ENCODE measurements at places on chromosomes 11 and 22.

DNA sequence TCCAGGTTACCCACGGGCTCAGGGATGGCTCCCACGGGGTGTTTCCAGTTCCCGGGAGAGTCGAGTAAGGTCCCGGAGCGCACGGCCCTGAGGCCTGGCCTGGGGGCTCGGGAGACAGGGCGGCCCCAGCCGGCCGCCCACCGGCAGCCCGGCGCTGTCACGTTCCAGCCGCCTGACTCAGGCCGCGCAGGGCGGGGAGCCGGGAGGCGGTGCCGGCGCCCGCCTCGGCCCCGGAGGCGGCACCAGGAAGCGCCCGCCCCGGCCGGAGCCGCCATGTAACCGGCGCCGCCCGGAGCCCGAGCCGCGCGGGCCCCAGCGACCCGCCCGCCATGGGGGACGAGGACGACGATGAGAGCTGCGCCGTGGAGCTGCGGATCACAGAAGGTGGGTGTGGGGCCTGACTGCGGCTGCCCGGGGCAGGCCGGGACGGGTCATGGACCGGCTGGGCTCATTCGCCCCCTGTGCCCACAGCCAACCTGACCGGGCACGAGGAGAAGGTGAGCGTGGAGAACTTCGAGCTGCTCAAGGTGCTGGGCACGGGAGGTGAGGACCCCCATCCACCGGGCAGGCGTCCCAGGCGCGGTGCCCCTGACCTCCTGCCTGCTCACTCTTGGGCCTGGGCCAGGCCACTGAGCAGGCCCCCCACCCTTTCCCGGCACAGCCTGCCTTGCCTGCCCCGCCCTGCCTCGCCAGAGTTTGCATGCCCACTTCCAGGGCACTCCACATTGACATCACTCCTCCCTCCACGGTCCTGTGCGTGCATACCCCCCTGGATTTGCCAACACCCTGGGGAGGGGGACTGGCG is at the start of gene RPS6KA4:
Gene RPS6KA4, plus strand, starts transcription at position 256 of the 805 bp plus-strand sequence. Its CDS starts 74 bp downstream, at position 330.
- peak; percentile 48 for DNase-seq

DNA sequence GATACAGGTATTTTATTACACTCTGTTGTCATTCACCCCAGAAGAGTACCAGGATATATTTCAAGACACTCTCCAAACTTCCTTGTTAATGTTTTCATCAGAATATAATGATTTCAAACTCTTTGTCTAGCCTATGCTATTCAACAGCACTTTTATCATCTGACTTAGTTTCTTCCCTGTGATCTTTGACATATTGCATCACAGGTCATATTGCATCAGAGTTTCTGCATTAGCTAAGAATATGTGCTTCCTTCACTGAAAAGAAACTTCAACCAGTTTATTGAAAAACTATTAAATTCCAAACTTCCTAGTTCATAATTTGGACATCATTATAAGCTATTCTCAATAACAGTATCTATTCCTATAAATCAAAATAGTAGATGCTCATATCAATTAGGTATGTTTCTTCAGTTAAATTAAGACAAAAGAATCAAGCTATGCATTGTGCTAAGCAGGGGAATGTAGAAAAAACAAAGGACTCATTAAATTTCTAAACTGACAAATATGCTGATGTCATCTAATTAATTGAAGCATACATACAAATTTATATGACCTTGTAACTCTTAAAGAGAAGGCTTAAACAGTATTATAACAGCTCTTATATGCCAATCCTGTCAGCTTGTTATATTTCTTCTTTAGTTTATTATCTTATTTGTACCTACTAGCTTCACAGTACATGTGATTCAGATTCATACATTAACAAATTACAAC is 361.8 kb upstream of the LUZP2 start:
- DNase-seq, result no peak

DNA sequence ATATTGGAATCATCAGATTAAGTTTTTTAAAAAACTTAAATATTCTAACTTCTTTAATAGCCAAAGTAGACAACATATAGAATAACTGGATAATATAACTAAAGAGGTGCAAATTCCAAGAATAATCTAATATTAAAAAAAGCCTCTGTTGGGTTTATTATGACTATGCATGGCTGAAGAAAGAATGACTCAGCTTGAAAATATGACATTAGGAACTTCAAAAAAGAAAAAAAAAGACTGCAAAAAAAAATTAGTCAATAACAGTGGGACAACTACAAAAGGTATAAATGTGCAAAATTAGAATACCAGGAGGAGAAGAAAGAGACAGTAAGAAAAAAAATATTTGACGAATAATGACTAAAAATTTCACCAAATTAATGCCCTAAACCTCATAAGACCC is 1178.0 kb downstream of the JRKL start:
- no peak for DNase-seq

DNA sequence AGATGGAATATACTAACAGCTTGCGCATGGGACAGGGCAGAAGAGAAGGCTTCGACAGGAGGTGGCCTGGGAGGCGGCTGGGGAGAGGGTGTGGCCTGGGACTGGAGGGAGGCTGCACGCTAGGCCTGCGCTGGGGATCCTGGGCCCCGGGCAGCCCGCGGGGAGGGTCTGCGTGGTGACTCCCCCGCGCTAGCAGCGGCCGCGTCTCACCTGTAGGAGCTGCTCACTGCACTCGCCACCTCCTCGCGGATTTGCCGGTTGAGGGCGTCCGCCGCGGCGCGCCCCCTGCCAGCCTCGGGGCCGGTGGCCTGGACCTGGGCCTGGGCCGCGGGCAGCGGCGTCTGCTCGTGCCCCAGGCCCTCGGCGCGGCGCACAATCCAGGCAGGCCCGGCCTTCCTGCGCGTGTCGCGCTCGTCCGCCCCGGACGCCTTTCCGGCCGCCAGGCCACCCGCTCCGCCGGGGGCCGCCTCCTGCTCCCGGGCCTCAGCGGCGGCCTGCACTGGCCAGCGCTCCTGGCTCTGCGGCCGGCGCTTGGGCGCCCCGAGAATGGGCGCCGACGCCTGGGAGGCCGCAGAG is 1.5 kb downstream of the MAP6 start:
- DNase-seq, result no peak

- no peak for DNase-seq
Observed at GRCh38 chr11:16365581-16366228, 9.4 kb upstream of the SOX6 start.

DNA sequence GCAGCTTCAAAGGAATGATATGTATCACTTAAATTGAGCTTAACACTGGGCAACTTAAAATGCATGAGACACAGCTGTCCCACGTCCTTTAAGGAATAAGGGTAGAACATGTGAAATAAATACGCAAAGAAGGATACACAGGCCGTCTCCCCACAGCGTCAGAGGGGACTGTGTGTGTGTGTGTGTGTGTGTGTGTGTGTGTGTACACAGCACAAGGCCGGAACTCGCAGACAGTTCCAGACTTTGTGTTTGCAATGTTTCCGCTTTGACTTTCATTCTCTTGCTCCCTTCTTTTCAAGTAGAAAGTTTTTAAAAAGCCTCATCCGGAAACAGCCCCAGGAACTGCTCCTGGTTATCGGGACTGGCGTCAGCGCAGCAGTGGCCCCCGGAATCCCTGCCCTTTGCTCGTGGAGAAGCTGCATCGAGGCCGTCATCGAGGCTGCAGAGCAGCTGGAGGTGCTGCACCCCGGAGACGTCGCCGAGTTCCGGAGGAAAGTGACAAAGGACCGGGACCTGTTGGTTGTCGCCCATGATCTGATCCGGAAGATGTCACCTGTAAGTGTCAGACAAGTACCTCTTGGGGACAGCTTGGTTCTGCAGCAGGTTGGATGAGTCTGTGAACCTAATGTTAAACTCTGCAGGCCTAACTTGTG is 13.3 kb downstream of the FAM118A start:
- DNase-seq, result no peak

DNA sequence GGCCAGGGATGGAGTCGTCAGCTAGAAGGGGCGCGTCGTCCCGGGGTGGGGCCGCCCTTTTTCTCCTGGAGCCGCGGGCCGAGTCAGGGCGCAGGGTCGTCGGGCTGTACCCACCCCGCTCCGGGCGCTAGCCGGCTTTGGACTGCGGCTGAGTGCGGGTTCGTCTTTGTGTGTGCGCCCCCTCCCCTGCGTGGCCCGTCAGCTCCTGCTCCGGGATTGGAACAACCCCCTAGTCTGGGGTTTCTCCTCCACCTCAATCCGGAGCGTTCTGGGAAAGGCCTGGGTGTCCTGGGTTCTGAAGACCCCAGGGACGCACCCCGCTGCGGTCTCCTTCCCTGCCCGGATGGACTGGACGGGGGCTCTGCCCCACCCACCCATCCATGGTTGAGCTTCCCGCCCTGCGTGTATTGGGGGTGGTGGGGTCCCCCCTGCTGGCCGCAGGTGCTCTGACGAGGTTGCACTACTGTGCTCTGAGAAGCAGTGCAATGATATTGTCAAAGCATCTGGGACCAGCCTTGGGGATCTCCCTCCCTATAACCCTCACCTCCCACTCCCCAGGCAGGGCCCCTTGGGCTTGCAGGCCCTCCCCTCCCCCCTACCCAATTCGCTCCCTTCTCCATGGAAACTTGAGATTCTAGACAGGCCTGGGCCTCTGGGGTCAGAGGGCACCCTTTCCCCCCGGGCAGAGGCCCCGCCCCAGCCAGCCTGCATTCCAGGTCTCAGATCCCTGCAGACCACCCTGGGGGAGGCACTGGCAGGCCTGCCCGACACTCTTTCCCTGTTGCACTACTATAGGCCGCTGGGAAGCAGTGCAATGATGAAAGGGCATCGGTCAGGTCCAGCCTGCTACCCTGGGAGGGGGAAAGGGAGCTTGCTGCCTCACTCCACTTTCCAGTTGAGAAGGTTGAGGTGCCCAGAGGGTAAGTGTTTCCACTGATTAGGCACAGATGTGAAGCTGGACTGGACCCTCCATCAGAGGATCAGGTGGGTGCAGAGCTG is 10.7 kb downstream of the SDF2L1 start:
- DNase-seq, result no peak

GRCh38 chr11:32386770-32387377 is 48.5 kb downstream of the WT1 start:
- DNase-seq, result peak; percentile 21

DNA sequence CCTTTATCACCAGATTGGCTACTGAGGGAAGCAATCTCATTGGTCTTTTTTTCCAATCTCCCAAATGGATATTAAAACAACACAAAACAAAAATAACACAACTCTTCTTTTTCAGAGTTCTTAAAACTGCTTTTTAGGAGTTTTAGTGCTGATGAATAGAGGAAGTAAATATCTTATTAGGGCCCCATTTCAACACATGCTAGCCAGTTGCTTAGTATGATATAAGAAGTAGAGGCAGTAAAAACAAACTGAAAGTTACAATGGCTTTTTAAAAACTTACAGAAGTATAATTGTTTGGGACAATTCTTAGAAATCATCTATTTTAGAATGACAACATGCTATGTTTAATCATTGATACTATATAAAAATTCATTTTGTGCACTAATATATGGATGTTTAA is 3.4 kb downstream of the C11orf71 start:
- no peak for DNase-seq

GRCh38 chr11:130088919-130089673 is 19.4 kb downstream of the APLP2 start:
- DNase-seq, result no peak

DNA sequence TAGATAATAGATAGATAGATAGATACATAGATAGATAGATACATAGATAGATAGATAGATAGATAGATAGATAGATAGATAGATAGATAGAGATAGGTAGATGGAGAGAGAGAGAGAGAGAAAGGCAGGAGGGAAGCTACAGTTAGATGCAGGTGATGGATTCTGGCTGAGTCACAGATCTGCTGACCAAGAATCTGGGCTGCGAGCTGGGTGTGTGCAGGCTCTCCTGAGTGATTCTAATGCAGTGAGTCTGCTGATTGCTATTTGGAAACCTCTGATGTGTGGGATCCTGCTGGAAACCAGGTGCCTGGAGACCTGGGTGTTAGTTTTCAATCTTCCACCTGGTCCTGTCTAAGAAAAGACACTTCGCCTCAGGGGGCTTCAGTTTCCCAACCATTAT is 1441.8 kb downstream of the TBC1D22A start:
- DNase-seq, result no peak

DNA sequence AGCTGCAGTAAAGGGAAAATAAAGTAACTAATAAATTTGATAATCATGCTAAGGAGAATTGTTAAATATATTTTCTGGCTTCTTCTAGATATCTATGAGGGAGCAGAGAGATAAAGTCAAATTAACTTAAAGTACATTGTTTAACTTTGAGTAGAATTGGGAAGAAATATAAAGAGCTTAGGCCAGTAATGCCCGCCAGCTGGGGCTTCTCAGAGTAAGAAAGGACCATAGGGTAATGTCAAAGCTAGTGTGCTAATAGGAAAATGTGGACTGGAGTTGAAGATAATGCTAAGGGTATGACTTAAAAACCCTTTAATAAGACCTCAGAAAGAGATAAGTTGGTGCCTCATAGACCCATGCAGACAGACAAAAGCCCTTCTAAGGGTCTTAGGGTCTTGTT is 411.6 kb upstream of the ANO3 start:
- DNase-seq, result no peak

GRCh38 chr11:34208266-34209135 is 103.1 kb downstream of the NAT10 start:
- no peak for DNase-seq

DNA sequence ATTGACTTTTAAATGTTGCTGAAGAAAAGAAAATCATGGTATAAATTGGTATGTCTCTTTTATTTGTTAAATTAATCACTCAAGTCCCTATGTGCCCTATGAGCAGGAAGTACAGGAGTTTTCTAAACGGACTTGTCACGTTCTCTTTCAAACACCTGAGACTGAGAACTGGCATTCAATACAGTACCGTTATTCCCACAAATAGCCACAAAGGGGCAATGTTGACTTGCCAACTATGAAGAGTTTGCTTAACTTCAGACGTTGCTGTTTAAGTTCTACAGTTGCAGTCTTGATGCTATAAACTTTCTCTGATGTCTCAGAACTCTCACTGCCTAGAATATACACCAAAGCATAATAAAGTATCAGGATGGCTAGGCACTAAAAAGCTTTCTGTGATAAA is 7.6 kb downstream of the OR56A1 start:
- peak; percentile 14 for DNase-seq

- DNase-seq, result no peak
Observed at GRCh38 chr22:29979777-29980321, 96.9 kb downstream of the MTMR3 start.

- DNase-seq, result no peak
Observed at GRCh38 chr22:27867085-27867952, 51.7 kb downstream of the PITPNB start.

- DNase-seq, result no peak
Observed at GRCh38 chr11:118071416-118072030, 5.4 kb upstream of the TMPRSS4 start.
